GM23338 (cell line): ENCODE measurements at places on chromosomes 2 and 18.
A peak's percentile ranks its signal among the peaks of the same experiment; 100 is the strongest.

GRCh38 chr2:120766470-120767351 lies 31.0 kb downstream of the GLI2 start:
- peak; percentile 44 for DNase-seq

DNA sequence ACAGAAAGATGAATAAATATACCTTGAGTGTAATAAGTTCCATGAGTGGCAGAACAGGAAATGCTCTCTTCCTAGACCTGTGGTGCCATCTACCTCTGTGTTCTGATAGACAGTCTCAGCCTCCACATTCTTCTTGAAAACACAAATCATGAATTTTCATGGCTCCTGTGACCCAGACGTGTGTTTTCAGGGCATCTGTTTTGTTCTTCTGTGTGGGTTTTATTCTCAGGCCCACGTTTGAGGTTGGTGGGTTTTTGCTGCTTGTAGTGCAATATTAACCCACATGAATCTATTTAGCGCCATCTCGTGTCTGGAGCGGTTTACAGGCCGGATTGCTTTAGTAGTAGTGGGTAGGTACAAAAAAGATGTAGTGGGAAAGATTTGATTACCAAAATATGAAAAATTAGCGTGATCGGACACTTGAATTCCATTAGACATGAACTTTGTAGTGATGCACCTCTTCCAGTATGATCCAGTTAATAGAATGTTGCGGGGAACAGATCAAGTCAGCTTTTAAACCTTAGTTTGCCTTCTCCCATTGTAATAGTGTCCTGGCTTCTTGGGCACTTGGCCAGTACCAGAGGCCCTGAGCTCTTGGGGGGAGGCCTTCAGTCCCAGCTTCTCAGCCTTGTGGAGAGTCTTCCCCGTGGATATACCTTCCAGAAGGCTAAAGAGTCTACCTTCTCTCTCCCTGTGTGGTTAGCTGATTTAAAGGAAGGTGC lies 256.5 kb downstream of the TPGS2 start:
- DNase-seq = peak; percentile 72

DNA sequence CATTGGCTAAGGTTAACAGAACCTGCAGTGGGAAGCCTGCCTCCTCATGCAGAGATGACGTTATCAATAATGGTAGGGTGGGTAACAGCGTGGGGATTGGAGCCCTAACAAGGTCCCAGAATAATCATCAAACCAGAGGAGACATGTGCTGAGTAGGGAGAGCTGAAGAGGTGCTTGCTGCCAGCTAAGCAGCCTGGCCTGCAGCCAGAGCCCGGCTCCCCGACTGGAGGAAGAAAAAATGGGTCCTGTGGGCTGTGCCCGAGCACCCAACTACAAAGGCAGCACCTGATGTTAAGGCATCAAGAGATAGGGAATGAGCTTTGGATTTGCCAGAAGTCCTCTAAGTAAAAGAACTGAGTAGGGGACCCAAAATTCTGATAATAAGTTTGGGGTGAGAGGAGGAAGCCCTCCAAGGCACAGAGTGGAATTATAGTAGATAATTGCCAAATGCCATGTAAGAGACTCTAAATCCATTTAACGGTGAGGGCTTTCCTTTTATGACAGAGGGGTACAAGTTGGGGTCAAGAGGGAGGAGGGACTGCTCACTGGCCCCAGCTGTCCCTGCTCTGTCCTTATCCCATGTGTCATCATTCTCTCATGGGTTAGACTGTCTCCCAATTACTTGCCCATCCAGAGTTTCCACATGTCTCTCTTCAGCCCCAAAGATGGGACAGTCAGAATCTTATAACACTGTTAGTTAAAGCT lies 156.1 kb downstream of the ANTXR1 start:
- no peak for DNase-seq

- DNase-seq = no peak
Measured at GRCh38 chr2:129901754-129902415, 77.6 kb upstream of the RAB6C start.
